ENCODE measurements at places on chromosomes 11 and 22.

- DNase-seq, result no peak
Measured at GRCh38 chr11:19987331-19987801, 172.9 kb downstream of the DBX1 start.

GRCh38 chr11:121452609-121453150, at the start of gene SORL1-AS1:
Gene SORL1-AS1 (minus strand): TSS chr11:121452967.
- no peak for DNase-seq

DNA sequence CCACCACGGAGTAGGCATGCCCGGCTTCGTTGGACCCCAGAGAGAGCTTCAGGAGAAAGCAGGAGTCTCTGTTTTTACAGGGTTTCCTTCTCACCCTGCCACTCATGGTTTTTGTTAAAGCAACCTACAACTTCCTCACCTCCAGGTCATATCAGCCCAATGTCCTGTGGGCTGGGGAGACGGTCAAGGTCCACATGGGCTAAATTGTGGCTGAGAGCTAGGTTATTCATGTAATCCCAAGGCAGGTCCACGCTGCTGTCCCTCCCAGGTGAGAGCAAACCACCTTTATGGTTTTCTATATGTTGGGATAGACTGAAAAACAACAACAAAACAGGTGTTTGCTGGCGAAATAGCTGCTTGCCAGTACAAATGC, 19.5 kb downstream of the TSPAN32 start:
- no peak for DNase-seq

- DNase-seq, result peak; percentile 78
Measured at GRCh38 chr11:64868904-64869570, 9.4 kb downstream of the EHD1 start.

DNA sequence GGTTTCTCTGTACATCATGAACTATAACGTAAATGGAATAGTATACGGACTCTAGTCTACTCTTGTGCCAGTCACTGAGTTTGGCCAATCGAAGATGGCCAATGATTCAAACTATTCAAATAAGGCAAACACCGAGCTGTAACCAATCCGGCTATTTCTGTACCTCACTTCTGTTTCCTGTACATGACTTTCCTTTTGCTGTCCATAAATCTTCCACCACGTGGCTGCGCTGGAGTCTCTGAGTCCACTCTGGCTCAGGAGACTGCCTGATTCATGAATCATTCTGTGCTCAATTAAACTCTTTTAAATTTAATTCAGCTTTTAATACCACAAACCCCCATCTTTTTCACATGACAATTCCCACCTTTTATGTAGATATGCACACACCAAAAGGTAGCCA, 1.5 kb upstream of the JAML start:
- DNase-seq, result no peak

DNA sequence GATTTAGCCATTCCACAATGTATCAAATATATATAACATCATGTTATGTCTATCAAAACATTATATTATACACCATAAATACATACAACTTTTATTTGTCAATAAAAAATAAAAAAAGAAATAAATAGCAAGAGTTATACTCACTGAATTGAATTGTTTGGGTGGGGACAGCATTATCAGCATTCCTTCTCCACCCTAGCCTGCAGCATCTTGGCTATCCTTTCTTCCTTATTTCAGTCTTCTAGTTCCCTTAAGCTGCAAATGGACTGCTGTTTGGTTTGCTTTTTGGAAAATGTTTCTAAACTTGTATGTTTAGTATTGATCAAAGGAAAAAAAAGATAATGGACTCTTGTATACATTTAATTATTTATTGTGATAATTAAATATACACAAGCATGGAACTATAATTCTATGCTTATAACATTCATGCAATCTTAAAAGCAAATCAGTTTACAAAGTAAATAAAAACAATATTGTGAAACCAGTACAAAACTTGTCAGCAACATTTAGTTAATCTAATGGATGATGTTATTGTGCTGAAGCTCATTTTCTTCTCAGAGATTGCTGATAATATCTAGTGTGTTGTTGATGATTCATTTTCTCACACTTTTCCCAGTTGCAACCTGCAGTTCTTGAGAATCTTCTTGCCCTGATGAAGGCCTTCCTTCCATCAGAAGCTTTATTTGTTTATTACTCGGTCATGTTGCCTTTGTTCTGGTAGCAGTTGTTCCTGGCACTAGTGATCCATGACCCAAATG, 5.0 kb downstream of the ARHGAP42 start:
- no peak for DNase-seq

DNA sequence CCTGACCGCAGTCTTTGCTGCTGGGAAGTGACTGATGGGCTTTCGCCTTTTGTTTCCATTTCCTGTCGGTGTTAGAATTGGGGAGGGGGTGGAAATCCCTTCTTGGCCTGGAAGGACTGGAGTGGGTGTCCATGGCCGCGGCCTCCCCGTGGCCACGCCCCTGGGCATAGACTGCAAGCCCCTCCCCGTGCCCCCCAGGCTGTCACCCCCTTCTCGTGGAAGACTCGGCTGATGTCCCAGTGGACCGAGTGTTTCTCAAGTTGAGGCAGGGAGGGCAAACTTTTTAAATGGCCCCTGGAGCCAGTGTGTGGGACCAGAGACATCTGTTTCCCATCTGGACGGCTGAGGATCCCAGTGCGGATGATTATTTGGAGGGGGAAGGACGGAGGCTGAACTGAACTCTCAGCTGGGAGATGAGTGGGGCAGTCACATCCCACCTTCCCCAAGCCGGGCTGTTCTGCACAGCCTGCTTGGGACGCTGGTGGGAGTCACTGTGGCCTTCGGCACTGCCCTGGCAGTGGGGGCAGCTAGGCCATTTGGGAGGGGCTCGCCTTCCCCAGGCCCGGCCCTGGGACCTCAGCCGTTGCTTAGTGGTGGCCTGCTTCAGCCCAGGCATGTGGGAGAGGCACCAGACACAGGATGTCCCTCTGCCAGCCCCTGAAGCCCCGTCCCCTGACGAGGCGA, 1.6 kb downstream of the CD81 start:
- DNase-seq, result peak; percentile 90

- no peak for DNase-seq
Measured at GRCh38 chr22:29009148-29009547, 52.5 kb downstream of the C22orf31 start.

- DNase-seq, result no peak
Measured at GRCh38 chr22:25630447-25630846, 66.0 kb downstream of the GRK3 start.

DNA sequence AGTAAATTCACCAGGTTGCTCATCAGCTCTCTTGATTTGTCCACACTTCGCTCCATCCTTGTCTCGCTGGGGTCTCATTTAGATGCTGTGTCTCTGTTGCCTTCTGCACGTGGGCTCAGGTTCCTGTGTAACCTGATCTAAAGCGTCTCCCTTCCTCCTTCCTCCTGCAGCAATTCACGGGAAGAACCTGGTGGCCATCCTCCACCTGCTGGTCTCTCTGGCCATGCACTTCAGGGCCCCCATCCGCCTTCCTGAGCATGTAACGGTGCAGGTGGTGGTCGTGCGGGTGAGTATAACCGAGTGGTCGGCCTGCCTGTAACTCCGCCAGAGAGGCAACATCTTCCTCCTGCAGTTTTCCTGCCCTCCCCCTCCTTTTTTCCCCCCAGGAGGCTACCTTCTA, 48.0 kb upstream of the PARVG start:
- no peak for DNase-seq

- no peak for DNase-seq
Measured at GRCh38 chr22:36732609-36733008, 29.1 kb upstream of the CACNG2 start.

DNA sequence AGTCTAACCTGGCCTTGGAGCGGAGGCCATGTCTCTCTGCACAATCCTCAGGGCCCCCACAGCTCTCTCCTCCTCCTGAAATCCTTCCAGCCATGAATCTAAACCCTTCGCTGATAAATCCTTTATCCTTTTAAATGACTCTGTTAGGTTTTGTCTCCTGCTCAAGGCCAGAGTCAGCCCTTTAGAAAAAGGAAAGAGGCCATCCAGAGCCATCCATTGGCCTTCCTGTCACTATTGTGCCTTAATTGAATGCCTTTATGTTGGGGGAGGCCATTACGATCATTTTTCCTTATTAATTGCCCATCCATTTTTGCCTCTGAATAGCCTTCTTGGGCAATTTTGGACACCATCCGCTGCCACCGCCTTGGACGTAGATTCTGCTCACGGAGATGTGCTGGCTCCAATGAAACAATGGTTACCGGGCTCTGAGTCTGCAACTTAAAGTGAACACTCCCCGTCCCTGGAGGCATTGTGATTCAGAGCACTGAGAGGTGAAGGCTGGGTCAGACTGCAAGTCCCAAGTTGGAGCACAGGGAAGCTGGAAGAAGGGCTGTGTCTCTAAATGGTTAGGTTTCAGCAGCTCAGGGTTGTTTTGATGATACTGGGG, 213.0 kb upstream of the E2F8 start:
- DNase-seq, result peak; percentile 60

DNA sequence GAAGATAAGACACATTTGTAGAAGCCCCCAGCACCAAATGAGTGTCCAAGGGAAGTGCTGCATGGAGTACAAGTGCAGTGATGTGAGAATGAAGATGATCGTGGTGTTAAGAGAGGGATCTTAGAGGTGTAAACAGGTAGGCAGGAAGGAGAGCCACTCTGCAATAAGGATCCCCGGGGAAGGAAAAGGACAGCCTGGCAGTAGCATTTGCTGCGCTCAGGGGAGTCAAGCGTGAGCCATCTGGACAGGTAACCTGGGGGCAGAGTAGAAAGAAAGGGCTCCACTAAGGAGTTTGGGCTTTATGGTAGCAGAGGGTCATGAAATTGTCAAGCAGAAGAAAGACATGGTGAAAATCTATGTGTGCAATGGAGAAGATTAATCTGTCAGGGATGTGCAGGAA, 587.2 kb downstream of the BUD13 start:
- DNase-seq, result no peak

DNA sequence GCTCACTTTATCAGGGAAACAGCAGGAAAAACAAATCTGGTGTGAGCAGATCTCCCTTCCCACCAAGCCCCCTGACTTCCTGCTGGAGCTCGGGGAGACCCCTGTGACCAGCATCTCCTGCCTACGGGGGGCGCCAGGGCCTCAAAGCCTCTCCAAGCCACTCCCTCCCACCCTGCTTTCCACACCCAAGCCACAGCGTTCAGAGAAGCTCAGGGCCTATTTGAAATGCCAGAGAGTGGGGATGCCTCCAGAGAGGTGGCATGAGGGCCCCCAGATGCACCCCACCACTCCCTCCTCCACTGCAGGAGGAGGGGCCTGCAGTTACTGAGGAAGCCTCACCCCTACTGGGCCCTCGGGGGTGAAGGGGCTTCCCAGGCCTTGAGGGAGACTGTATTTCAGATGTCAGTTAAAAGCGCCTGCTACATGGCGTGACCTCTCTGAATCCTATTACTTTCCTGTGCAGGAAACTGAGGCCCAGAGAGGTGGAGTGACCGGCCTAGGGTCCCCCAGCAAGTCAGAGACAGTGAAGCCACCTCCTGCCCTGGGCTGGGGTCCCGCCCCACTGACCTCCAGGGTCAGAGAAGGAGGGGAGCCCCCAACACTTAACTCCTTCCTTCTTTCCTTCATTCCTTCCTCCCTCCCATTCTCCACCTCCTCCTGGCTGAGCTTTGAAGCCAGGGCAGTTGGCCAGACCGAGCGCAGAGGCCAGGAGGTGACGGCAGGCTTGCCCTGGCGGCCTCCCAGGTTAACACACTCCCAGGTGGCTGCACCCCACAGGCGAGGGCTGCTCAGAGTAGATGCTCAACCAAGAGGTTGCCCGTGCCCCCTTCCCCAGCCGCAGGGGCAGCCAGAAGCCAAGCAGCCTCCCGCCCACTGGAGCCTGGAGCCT, 6.0 kb upstream of the CDKN1C start:
- DNase-seq, result no peak

GRCh38 chr22:50057278-50058060, 629 bp downstream of the TTLL8 start:
- no peak for DNase-seq

- no peak for DNase-seq
Measured at GRCh38 chr11:70312401-70313357, 42.2 kb downstream of the PPFIA1 start.

Data from GM03348 (cell line).